NCI-H187 (cell line): ENCODE measurements at places on chromosomes 3 and 15.

DNA sequence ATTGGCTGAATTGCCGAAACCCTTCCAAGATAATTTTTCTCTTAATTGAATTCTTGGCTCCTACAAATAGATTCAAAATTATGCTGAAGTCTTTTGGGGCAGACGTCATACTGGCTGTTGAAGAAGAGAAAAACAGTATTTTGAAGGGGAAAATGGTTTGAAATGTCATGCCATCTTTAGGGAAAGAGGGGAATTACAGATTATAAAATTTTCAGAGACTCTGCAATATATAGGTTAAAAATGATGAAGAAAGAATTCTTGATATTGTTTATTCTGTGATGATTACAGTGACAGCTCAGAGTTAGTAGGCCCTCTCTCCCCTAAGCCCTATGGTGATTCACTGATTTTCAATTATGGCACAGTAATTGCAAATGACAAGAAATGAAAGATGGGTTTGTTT, 86.1 kb downstream of the CGNL1 start:
- no peak for DNase-seq

- DNase-seq = no peak
Measured at GRCh38 chr3:52962160-52962559, 64.8 kb upstream of the STIMATE start.

GRCh38 chr3:36741285-36741684, 23.1 kb downstream of the DCLK3 start:
- DNase-seq = no peak

GRCh38 chr15:73758461-73758860, 5.3 kb upstream of the INSYN1 start:
- DNase-seq = no peak

GRCh38 chr15:65089206-65089824, 12.8 kb downstream of the KBTBD13 start:
- no peak for DNase-seq

DNA sequence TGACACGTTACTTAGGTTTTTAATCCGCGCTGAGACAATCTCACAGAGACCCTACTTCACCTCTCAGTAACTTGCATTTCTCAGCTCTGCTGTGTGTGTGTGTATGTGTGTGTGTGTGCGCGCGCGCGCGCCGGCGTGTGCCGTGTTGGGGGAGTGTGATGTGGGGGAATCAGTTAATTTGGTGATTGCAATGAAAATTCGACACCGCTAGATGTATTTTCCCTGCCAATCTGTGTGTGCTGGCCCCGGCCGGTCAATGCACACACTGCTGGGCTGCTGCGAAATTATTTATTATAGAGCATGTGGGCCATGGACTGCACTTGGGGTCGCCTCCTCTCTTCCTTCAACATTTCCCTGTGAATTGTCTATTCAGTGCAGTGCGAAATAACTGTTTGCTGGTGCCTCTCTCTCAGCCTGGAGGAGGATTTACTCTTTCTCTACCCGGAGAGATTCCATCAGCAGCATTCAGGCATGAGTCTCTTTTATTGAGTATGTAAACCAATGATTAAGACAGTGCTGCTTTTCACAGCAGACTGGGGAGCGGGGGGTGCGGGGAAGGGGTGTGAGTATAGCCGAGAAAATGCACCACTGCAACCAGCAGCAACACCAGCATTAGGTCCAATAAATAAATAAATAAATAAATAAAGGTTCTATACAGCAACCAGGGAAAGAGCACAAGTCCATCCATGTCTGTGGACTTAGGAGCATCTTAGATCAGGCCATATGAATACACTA, 2.9 kb downstream of the CADM2 start:
- no peak for DNase-seq
